GM12864 (cell line): ENCODE measurements at places on chromosomes 3 and 15.

GRCh38 chr3:9480265-9480664 lies 73.4 kb downstream of the LHFPL4 start:
- no peak for DNase-seq

- DNase-seq, result no peak
Measured at GRCh38 chr3:140552898-140553297, 125.0 kb upstream of the TRIM42 start.

DNA sequence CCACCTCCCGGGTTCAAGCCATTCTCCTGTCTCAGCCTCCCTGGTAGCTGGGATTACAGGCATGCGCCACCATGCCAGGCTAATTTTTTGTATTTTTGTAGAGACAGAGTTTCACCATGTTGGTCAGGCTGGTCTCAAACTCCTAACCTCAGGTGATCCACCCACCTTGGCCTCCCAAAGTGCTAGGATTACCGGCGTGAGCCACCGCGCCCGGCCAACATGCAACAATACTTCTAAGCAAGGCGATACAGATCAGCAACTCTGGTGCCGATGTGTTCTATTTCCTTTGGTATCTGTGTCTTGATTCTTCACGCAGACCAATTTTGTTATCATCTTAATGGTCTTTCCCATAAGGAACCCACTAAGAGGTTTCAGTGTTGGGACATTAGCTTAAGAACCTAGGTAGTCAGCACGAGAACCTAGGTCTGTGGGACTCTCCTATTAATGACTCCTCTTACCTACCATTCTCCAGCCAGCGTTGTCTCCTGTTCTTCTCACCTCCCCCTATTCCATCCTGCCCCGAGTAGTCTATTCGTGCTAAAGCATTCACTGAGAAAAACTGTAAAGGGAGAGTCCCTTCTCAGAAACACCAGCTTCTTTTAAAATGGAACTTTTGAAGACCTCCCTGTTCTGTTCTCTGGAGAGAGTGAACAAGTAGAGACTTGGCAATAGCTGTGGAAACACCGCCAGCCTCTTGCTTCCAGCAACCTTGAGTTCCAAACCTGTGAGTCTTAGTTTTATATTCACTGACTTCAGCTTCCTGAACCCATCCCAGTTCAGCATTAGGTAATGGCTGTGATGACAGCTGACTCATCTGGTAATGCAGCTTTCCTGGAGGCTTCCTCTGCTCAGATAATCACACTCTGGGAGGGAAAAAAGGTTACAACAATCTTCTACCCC lies 61.2 kb downstream of the TSC22D2 start:
- DNase-seq, result no peak

DNA sequence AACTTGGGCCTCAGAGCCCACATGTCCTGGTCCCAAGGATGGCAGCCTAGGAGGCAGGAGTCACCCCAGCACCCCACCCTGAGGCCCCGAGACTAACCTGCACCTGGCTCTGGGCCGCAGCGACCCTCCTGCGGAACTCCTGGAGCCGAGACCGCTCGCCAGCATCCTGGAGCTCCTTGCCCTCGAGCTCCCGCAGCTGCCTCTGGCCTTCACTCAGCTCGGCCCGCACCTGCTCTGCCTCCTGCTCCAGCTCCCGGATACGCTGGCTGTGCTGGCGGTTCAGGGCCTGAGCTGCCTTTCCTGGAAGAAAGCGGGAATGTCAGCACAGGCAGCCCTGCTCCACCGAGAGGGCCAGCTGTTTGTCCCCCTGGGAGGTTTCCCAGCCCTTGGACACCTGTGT lies 13.2 kb downstream of the KIF7 start:
- DNase-seq, result no peak

- DNase-seq, result no peak
Measured at GRCh38 chr3:25687742-25688141, 23.0 kb upstream of the TOP2B start.

DNA sequence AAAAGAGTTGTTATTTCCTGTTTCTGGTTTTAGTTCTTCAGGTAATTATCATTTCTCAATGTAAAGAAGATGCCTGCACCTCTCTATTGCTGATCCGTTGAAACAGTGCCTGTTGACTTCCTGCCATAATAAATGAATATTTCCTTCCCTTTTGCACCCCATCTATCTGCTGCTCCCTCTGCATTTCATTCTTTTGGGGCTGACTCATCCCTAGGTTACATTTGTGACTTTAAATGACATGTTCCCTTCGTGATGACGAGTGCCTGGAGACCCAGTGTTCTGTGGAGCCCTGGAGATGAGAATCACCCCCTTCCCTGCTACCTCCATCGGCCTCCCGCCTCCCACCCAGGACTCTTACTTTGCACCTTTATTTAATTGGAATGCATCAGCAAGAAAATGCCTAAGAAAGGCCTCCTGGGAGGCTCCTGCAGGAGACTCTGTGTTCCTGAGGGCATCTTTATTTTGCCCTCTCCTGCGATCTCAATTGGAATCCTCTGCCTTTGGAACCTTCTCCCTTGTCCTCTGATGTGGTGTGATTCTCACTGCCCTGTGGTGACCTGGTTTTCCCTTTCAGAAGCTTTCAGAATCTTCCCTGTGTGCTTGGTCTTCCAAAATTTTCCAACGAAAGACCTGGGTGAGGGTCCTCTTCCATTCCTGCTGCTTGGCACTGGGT lies 13.7 kb downstream of the LRRK1 start:
- DNase-seq, result no peak

GRCh38 chr3:40057077-40057476 lies 247.7 kb downstream of the MYRIP start:
- DNase-seq, result no peak

DNA sequence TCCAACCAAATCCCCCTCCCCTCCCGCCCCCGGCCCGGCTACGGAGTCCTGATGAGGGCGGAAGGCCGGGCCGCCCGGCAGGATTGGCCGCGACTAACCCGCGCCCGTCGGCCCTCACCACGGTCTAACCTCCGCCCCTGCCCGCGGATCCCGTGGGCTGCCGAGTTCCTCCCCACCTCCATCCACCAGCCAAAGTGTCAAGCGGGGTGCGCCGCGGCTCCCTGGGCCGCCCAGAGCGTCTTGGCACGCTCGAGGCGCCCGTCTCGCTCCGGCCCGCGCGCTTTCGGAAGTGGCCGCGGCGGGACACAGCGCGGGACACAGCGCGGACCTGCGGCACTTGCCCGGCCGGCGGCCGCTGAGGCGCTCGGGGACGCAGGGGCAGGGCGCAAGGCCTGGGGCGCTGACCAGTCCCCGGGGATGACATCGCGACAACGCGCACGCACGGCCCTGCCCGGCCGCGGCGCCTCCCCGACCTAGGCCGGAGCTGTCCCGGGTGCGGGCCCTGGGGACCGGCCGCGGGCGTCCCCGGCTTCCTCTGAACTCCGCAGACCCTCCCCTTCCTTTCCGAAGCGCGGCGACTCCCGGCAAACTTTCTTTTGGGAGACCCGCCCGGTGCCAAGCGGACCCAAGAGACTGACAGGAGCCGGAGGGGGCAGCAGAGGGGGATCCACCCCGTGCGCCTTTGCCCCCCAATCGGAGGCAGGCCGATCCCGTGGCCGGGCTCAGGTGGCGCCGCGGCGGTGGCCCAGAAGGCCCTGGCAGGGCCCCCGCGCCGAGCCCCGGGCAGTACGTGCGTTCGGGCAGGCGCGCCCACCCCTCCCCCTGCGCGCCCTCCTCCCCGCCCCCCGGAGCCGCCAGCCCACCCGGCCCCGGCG lies 112.8 kb upstream of the ICE2 start:
- no peak for DNase-seq

DNA sequence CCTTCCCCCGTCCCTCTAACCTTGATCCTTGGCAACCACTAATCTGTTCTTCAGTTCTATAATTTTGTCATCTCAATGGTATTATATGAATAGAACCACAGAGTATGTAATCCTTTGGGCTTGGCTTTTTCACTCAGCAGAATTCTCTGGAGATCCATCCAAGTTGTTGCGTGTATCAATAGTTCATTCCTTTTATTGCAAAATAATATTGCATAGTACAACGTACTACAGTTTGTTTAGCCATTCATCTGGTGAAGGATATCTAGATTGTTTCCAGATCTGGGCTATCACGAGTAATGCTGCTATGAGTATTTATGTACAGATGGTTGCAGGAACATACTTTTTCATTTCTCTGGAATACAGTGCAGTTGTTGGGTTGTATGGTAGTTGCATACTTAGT lies 76.2 kb downstream of the PLXNA1 start:
- no peak for DNase-seq

DNA sequence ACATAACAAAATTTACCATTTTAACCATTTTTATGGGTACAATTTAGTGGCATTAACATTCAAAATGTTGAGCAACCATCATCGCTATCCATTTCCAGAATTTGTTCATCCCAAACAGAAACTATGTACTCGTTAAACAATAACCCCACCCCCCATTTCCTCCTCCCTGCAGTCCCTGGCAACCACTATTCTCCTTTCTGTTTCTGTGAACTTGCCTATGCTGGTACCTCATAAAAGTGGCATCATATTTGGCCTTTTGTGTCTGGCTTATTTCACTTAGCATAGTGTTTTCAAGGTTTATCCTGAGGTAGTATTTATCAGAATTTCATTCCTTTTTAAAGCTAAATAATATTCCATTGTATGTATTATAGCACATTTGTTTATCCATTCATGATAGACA lies 32.4 kb downstream of the C3orf80 start:
- no peak for DNase-seq

DNA sequence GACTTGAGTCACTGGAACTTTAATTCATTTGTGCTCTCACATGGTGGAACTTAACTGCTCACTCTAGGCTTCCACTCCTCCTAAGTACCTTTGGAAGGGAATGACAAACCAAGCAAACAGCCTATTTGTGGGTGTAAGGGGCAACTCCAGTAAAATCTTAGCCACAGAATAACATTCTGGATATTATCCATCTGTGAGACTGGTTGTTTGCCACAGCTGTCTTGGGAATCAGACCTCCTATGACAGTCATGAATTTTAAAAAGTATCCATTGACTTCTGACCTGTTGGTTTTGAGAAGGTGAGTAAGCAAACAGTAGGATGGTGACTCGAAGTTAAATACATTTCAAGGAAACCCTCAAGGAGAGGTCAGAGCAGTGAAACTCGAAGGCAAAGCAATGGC lies 147.3 kb upstream of the CDIN1 start:
- DNase-seq, result no peak

DNA sequence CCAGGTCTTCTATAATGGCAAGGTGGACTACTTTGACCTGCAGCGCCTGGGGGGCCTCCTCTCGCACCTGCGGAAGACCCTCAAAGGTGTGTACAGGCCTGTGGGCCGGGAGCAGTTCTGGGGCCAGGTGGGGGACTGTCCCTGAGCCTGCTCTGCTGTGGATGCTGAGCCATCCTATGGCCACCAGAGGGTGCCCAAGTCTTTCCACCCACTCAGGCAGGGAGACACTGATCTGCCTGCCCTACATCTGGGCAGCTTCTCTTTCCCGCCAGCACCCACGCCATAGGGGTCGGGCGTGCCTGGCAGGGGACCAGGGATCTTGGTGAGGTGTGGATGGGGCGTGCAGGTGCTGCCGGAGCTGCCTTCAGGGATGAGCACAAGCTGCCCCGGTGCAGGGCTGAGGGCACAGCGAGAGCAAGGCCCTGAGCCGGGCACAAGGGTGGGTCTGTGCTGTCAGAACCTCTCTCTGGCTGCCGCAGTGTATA lies 14.1 kb downstream of the RNF123 start:
- DNase-seq, result no peak

DNA sequence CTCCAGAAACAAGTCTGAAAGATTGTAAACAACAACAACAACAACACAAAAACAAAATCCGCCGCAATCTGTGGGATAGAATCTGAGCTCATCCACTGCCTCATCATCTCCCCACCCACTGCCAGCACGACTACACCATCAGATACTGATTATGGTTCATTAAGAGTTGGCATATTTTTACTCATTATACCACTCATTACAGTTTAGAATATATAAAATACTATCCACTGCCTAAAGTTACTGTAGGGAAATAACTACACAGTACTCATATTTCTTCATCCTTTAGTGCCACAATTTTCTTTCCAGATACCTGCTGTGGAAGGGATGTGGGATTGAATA lies 152.5 kb upstream of the PEX5L start:
- DNase-seq, result no peak

DNA sequence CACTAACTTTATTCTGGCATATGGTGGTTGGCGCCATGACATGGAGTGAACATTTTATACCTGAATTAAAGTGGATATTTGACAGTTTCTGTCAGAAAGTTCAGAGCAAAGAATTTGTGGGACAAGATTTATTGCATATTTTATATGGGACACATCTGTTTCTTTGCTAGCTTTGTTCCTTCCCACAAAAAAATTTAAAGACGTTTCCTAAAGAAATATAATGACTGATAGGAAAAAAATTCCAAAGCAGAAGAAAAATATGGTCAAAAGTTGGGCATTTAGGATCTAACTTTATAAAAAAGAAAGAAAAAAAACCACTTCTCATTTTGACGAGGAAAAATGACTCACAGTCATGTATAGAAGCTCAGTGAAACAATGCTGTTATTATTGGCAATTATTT lies 101.6 kb downstream of the GREM1 start:
- no peak for DNase-seq

DNA sequence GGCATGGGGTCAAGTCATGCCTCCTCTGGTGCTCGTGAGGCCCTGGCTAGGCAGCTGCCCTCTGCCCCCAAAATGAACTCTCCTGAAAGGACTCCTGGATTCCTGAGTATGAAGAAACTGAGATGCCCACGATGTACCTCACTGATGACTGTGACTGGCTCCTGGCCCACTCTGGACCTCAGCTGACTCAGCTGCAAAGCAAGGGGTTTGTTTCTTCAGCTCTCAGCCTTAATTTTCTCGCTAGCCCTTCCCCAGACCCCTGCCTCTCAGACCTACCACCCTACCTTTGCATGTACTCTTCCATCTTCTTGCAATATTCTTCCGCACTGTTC lies 5.2 kb upstream of the GNAI2 start:
- DNase-seq, result no peak

DNA sequence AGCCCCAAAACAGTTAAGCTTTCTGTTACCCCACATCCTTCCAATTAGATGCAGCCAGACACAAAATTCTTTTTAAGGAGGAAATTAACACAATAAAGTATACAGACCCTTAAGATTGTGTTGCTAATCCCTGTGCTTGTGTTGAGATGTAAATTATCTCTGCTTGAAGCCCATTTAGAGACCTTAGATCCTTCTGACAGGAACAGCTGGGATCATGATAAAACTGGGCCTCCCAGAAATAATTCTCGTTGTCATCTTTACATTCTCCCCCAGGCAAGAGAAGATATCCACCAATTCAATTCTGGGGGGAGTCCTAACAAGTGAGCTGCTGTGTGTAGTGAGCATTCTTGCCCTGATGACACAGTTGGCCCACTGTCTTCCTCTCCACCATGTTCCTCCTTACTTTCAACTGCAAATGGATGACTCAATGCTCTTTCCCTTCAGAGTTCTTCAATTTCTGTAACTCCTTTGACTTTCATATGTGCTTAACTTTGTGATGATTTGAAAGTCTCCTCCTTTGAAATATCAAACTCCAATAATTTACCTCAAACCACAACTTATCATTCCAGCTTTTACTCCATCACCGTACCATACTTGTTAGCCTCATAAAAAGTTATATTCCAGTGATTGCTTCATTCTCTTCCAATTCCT lies 186.6 kb downstream of the RAP2B start:
- no peak for DNase-seq

DNA sequence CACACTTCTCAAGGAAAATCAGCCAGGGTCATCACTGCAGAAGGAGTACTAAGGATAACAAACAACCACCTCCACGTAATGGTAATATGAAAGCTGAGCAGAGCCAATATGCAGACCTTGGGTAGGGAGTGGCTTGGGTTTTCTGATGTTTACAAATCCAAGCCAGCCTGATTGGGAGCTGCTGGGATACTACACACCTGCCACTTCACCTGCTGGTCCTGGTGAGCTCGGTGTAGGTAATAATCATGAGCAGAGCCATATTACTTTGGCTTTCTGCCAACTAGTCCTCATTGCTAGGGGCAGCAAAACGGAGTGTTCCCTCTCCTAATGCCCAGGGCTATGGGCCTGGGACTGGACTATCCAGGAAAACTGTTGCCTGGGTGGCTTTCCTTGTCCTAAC lies 433.5 kb upstream of the PPP2R3A start:
- DNase-seq, result no peak
